ENCODE measurements at places on chromosomes 5 and 9.

GRCh38 chr5:127813633-127814587 is 110.7 kb downstream of the CCDC192 start:
- no peak for DNase-seq

DNA sequence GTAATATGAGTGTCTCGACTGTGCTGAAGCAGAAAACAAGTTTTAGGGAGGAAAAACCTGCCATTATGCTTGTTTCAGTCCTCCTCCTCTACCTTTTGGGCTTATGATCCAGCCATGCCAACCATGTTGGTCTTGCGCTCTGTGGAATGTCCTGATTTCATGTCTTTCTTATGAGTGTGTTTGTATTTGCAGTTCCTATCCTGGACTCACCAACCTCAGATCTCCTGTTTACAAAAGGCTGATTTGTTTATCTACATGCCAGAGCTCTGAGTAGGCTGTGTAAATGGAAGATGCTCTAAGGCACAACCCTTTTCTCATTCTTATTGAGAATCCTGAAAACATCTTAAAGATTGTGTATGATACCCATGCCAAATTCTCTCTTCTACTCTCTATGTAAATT is 138.6 kb downstream of the ARHGEF28 start:
- no peak for DNase-seq

GRCh38 chr9:130114741-130115140 is 57.5 kb upstream of the NCS1 start:
- DNase-seq = no peak

DNA sequence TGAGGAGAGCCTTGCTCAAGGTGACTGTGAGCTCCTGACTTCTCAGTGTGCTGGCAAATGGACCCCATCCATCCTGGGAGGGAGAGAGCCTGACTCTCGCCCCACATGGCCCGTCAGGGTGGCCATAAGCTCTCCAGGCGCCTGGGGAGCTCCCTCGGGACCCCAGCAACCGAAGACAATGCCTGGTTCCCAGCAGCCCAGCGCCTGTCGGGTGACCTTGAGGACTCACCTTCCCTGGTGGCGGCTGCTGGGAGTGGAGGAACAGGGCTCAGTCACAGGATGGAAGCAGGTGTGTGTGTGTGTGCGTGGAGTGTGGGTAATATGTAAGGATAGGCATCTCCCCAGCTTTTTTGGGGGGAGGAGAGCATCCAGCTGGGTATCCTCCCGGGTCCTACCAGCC is 190.3 kb downstream of the MELK start:
- no peak for DNase-seq

GRCh38 chr5:171152382-171152781 is 156.7 kb upstream of the TLX3 start:
- no peak for DNase-seq

GRCh38 chr9:81798606-81799005 is 109.3 kb upstream of the TLE1 start:
- DNase-seq = no peak

DNA sequence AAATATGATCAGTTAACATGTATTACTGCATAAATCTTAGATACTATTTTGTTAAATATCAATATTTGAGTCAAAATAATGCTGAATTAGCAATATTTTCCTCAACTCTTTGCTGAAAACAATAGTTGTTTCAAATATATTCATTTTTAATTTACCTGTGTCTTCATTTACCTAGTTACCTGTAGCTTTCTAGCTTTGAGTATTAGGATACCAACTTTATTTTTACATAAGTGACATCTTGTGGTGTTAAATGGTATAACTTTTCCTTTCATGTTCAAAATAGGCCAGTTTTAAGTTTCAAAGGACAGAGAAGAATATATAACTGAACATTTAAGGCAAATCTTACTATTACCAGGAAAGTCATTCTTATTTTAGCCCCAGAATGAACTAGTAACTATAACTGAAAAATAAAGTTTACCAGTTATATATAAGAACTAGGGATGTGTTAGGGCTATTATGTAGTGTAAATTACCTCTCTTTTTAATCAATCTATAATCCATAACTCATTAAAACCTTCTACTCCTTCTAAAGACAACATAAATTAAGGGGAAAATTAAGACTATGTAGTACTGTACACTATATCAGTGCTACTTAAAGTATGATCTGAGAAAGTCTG is 25.3 kb downstream of the AP3B1 start:
- no peak for DNase-seq

DNA sequence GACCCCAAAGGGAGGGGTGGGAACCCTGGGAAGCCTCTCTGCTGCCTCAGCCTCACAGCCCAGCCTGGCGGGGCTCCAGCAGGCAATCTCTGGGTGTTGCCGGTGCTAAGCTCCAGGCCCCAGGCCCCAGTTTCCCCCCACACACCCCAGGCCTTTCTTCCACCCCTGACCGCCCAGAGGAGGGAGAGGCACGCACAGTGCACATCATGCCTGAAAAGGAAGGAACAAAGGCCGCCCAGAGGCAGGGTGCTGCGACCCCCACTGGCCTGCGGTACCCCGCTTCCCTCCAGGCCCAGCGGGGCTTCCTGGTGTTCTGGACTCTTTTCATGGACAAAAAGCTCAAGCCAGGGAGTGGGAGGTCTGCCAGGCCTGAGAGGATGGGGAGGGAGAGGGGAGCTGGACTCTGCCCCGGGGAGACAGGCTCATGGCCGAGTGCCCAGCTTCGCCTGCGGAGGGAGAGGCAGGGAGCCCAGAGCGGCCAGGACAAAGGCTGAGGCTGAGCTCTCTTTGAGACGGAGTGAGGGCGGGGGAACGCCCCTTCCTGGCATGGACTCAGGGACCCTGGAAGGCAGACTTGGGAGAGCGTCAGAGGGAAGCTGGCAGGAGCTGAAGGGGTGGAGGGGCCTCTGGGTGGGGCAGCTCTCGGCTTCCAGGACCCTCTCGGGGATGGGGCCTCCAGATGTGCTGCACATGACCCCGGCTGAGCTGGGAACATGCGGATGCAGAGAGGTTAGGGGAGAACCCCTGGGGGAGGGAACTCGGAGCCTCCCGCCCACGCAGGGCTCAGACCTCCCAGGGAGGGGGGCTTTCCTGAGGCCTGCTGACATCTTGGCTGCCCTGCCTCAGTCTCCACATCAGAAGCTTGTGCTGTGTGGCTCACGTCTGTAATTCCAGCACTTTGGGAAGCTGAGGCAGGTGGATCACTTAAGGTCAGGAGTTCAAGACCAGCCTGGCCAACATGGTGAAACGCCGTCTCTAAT is 1.8 kb upstream of the ENTPD2 start:
- DNase-seq = peak; percentile 74

- DNase-seq = peak; percentile 78
Observed at GRCh38 chr5:124661317-124662141, 84.9 kb downstream of the ZNF608 start.
